ENCODE measurements at places on chromosomes 4 and X. TPM values are rescaled to one million over a fixed set of nuclear protein-coding genes. Genes with fewer than 3 reads are reported as not detected.

Gene MYOZ2
- 865 TPM for total RNA-seq

Gene GASK1B
- 73.9 TPM for total RNA-seq

Gene RPS6KA6
- total RNA-seq, result 0.52 TPM

DNA sequence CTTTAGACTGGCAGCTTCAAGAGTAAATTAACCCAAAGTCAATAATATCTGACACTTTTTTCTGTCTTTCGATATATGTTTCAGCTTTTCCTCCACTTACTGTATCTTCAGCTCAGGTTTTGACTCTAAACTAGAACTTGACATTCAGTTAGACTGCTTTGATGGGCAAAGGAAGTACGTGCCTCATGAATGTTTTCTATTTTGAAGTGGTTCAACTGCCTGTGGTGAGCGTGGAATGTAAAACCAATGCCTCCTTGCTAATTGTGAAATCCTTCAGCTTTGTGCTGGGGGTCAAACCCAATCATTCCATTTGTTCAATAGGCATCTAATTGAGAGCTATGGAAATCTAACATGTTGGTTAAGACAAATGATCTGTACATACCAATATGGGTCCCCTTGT is 857.0 kb upstream of the HTR2C start:
- DNase-seq, result no peak

GRCh38 chrX:4925911-4926310 is 1212.5 kb upstream of the PRKX start:
- no peak for DNase-seq

- DNase-seq, result no peak
These were observed 15.7 kb upstream of the DUSP21 start for GRCh38 chrX:44828008-44828605.

All from heart left ventricle (tissue), 16 donors.